Daoy (cell line): ENCODE measurements at places on chromosomes 6 and 20. TPM values are rescaled to one million over a fixed set of nuclear protein-coding genes. Genes with fewer than 3 reads are reported as not detected.

The TGM3 gene
- total RNA-seq: 0.06 TPM in 1 of 2 replicates, not detected in the other

GRCh38 chr20:43363506-43363905, 94.2 kb upstream of the SRSF6 start:
- peak; percentile 35 for DNase-seq

- DNase-seq: peak; percentile 62
These were observed 911 bp downstream of the CDK19 start for GRCh38 chr6:110814102-110815014.

GRCh38 chr6:6225885-6226529, 94.5 kb downstream of the F13A1 start:
- no peak for DNase-seq

DNA sequence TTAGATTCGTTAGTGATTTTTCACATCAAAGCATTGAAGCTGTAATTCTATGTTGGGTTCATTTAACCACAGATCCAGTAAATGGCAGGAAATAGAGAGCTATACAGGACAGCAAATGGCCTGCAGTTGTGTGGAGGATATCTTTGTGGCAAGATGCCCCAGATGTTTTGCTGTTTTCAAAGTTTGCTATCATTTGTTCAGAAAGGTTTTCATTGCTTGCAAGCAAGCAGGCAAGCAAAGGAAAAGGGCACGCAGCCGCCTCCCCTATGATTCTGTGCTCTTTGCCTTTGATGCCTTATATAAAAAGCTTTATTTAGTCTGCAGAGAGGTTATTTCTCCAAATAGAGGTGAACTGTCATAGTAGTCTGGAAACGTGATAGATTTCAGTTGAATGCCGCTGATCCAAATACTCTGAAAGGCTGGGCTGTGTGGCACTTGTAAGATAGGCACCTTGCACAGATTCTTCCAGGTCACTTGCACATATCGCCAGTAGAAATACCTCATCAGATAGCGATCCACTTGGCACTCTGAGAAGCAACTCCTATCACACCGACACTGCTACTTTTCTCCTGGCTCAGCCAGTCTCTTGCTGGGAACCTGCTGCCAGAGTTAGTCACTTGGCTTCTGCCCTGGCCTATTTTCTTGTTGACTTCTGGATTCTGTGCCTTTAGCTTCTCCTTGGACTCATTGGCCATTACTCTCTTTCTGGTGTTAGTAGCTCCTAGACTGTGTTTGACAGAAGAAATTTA, 66.4 kb downstream of the UTRN start:
- no peak for DNase-seq

- peak; percentile 87 for DNase-seq
These were observed 51.7 kb upstream of the HINT3 start for GRCh38 chr6:125904871-125905270.

DNA sequence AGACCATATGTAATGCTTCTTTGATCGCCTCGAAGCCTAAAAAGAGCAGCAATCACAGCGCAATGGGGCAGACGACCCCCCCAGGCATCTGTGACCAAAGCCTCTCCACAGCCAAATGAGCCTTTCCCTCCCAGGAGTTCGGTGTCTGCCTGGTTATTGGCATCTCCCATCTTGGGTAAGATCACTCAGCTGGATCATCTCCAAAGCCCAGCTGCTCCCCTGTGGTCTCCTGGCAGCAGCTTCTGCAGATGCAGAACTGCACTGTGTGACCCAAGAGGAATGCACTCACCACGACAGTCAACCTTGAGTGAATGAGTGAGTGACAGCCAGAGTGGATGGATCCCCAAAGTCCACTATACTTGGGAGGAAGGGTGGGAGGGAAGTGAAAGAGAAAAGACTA, 44.8 kb upstream of the IYD start:
- DNase-seq: no peak

The GRIK2 gene
- not detected in 2 replicates for total RNA-seq

The SYCP2 gene
- 1.7 TPM in 1 of 2 replicates, not detected in the other for total RNA-seq

- no peak for DNase-seq
These were observed 543.6 kb upstream of the CITED2 start for GRCh38 chr6:139917951-139918630.

The ZNF311 gene
- 0.74 and 2.1 TPM in 2 replicates for total RNA-seq

The ZSCAN23 gene
- total RNA-seq: 3.4 and 8.4 TPM in 2 replicates

The GSTA3 gene
- not detected in 2 replicates for total RNA-seq

DNA sequence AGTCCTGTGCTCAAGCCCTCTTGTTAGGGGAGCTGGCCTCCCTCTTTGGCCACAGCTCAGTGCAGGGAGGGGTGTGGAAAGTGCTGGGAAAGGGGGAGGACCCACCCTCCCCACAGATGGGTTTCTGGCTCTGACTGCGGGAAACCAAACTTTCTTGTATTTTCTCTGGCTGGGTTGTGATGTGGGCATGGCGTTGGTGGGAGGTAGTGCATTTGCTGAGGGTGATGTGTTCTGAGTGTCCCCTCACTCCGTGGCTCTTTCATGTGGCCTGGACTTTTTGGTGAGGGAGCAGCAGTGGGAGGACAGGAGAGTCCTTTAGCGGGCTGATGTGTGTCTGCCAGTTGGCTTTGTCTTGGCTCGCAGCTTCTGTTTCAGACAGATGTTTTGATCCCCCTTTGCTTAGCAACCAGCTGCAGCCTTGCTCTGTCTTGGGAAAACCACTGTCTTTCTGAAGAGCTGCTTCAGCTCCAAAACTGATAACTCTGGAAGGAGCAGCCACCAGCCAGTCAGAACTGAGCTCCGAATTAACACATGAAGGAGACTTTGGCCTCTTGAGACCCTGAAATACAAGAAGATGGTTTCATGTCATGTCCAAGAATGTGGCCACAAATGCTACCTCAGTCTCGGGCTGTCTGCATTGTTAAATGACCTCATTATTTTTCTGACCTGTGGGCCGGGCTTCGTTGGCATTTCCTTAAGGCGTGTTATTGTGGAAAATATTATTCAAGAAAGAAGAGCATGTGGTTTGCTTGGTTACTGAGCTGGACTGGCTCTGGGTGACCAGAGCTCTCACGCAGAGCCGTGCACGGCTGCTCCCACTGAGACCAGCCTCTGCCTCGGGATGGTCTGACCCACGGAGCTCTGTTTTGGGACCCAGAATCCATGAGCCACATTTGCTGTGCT, 21.5 kb downstream of the SYNJ2 start:
- peak; percentile 90 for DNase-seq

The HEY2 gene
- 0.77 and 1.2 TPM in 2 replicates for total RNA-seq

DNA sequence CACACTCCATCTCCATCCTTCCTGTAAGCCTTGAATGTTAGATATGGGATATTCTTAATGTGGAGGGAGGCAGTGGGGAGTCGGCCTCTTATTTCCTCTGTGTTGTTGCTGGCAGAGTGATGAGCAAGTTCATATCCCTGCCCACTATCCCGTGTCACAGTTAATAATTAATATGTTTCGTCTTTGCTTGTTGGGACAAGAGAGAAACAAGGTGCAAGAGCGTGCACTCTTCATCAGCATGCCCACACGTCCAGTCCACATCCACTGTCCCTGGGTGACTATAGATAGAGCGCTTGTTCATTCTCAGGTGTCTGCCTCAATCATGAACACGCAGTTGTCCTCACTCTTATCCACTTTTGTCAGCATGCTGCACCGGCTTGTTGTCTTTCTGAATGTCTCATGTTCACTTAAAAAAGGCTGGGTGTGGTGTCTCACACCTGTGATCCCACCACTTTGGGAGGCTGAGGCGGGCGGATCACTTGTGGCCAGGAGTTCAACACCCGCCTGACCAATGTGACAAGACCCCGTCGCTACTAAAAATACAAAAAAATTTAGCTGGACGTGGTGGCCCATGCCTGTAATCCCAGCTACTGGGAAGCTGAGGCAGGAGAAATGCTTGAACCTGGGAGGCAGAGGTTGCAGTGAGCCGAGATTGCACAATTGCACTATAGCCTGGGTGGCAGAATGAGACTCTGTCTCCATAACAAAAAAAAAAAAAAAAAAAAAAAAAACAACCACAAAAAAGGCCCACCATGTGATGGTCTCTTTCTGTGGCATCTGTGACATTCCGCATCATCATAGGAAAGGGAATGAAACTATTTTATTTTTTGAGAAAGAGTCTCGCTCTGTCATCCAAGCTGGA, 34.2 kb downstream of the PPP1R3G start:
- DNase-seq: no peak

DNA sequence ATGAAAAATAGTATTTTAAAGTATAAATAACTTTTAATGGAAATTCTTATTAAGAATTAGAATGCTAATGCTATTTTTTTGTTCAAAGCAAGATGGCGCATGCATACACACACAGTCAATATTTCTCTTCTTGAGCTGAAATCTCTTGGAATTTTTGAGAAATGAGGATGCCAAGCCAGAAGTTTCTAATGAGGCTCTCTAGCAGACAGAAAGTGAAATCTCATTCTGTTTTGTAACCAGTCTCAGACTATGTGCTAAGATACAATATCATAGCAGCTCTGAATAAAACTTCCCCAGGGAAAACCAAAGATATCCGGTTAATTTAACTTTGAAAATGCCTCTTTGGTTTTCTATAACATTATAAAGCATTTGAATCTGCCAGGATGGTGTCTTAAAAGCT, 97.2 kb upstream of the HDAC2 start:
- DNase-seq: no peak

The GPANK1 gene
- total RNA-seq: 32.9 and 40.2 TPM in 2 replicates

GRCh38 chr20:17061715-17062114, 165.1 kb upstream of the PCSK2 start:
- DNase-seq: no peak

GRCh38 chr6:159720708-159721107, 6.6 kb upstream of the WTAP start:
- DNase-seq: peak; percentile 47
